Left hindlimb (tissue), 1 donor: ENCODE measurements at places on chromosomes 6 and 20.

GRCh38 chr20:309841-310644 is 12.7 kb downstream of the ZCCHC3 start:
- DNase-seq: peak; percentile 100

DNA sequence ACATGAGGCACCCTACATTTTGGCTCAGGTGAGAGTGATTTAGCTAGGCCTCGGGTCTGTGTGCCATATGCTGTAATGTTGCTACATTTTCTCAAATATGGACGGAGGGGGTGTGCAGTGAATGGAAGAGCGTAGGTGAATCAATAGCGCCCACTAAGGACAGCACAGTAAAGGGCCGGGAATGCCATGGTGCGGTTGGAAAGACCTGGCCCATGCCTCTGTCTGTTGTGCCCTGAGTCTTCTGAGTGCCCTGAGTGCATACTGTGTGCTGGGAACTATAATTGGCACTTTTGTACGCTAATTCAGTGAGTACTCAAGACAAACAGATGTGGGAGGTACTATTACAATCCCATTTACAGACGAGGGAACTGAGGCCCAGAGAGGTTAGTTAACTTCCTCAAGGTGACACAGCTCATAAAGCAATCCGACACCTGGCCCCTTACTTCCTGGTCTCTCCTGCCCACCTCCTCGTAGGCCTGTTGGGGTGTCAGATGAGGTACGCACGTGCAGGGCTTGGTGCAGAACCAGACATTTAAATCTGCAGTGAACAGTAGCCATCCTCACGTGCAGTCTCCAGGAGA is 17.3 kb downstream of the SLC22A1 start:
- DNase-seq: no peak

DNA sequence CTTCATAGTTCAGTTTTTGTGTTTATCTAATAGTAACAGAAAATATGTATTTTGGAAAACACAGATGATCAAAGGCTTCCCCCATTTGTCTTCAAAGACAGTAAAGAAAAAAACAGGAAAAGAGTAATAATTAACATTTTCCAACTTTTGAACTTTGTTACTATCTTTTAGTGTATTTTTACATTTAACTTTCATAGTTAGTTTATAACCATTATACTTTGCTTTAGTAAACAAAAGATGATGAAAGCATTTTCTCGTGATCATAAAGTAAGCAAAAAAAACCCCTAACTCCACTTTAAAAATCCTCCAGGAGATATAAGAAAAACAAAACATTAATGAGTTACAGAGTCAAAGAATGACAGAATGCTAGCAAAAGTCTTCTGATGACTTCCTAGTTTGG is 13.6 kb upstream of the GPRC6A start:
- no peak for DNase-seq

DNA sequence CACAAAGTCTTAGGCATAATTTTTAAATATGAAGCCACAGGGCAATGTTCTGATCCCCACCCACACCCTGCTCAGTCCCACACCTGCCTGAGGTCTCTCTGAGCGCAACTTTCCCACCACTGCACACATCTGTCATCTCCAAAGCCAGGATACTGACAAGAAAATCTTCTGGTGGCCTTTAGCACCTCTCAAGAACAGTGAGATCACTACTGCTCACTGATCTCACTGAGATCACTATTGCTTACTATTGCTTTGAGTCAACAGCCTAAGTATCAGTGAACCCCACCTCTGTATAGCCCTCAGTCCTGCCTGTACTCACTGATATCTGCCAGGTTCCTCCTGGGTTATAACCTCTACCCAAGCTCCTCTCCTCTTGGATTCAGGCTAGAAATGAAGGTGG is 6.4 kb downstream of the TNFRSF21 start:
- no peak for DNase-seq
